ENCODE measurements at places on chromosomes 6 and 20.

- DNase-seq: no peak
Measured at GRCh38 chr20:25692499-25692898, 4.2 kb downstream of the ZNF337 start.

DNA sequence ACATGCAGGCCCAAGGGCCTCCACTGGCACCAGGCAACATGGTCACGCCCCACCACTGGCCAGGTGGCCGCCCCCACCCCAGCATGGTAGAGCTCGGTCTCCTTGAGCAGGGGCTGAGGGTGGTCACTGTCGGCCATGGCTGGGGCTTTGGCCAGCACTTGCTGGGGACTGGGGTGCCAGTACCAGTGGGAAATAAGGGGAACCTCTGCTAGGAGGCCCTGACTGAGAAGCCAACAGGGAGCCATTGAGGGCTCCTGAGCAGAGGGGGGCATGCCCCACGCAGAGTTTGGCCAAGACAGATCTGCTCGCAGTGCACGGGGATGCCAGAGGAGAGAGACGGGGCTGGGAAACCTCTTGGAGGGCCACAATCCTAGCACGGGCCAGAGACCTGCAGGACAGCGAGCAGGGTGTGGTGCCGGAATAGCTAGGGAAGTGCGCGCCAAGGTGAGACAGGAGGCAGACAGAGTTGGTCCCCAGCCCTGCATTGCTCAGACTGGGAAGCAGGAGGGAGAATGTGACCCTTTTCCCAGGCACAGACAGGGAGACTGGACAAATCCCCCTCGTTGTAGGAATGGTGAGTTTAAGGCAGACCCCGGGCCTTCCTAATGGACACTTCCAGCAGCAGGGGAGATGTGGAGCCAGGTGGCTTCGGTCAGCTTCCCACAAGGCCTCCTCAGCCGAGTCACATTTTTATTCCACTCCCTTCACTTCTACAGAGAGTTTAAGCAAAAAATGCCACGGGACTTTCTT is 179.0 kb upstream of the CST7 start:
- DNase-seq: peak; percentile 38

DNA sequence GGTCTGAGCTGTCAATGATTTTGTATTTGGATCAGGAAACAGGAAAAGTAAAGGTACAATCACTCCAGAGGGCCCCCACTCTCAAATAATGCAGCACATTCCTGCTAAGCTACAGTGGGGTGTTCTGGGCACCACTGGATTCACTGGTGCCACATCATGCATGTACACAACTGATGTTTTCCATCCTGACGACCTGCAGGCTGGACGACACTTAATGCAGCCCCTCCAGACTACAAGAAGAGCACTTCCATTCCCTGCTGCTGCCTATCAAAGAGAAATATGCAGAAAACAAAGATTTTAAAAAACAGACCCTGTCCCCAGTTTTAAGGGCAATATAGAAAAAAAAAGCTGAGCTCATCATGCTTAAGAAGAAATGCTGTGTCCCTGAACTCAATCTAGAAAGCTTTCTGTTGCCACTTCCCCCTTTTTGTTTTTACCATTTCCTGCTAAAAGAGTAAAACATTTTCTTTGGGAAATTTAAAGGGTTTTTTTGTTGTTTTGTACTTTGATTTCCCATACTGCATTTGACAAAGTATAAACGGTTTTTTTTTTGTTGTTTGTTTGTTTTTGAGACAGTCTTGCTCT is 35.5 kb downstream of the ABHD12 start:
- DNase-seq: no peak

DNA sequence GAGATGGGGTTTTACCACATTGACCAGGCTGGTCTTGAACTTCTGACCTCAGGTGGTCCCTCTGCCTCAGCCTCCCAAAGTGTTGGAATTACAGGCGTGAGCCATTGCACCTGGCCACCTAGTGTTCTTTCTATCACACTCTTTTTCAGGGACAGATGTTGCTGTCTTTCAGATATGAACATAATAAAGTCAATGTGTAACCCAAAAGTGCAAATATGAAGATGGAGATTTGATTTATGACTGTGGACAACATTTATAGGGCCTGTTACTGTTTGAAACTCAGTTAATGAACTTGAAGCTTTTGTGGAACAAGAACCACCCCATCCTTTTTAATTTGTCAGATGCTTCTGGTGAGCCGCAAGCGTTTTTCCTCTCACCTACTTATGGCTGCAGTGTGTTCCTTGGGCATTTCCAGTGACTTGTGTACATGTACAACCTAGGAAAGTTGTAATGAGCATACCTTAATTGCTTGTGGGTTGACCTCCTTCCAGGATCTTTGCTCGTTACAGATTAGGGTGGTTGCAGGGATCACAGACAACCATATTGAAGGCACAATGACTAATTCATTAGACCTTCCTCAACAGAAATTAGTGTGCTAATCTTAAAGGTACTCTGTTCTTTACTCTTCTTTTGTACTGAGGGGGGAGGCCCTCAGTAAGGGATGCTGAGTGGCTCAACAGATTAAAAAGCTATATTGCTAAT is 6.8 kb downstream of the TBPL1 start:
- DNase-seq: no peak

- no peak for DNase-seq
Measured at GRCh38 chr6:147109707-147110106, 94.5 kb upstream of the STXBP5 start.

- no peak for DNase-seq
Measured at GRCh38 chr6:160782228-160782627, 80.2 kb downstream of the PLG start.

DNA sequence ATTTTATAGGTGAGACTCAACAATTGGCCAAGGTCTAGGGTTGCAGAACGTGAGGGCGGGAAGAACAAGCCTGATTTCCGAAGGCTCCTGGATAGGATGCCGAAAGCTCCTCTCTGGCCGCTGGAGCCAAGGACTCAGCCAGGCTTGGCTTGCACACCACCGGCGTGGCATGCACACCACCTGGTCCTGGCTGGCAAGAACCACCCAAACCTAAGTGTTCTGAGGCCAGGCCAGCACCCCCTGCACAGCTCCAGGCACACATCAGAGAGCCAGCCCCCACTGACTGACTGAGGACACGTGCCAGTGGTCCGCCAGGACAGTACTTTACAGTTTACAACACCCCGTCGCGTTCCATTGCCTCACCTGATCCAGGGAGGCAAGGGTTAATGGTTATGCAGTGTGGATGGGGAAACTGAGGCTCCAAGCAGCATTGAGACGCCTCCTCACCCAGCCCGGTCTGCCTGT is 414 bp downstream of the TGM2 start:
- DNase-seq: no peak

DNA sequence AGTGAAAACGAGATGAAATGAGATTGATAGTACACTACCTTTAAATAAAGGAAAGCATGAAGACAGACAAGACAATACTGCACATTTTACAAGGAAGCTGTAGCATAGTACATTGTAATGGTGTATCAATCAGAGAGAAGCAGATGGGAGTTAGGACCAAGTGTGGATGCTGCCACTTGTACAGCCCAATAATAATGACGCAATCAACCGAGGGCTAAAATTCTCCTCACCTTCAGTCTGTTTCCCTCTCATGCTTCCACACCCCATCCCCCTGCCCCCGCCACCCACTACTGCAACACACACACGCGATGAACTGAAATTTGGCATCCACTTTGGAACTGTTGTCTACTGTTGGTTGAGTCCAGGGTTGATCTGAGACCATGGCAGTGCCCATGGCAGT is 12.4 kb upstream of the HDGFL1 start:
- DNase-seq: no peak

DNA sequence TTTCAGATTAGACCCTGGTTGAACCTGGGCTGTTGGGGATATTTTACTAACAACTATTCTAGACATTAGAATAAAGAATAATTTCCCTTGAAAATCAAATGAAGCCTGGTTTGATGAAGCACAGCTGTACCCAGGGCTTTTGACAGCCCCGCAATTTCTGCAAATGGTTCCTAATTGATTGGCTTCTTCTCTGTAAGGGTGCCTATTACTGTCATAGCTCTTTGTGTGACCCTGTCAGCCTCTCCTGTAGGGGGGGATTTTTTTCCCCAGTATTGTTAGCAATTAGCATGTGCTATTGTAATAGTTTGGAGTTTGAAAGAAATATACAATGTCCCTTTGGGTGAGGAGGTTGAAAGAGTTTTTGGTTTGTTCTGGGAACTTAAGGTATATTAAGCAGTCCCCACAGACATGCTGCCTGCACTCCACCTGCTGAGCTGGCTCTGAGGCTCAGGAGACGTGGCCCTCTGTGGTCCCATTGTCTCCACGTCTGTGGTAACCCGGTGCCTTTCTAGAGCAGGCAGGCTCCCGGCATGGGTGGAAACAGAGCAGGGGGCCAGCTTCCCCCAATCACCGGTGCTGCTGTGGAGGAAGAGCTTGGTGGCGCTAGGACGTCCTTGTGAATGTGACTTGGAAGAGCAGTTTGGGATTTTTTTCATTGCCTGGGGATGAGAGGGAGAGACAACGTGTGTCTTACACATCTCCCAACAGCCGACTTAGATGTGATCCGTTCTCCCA is 47.3 kb upstream of the CLDN20 start:
- DNase-seq: no peak

DNA sequence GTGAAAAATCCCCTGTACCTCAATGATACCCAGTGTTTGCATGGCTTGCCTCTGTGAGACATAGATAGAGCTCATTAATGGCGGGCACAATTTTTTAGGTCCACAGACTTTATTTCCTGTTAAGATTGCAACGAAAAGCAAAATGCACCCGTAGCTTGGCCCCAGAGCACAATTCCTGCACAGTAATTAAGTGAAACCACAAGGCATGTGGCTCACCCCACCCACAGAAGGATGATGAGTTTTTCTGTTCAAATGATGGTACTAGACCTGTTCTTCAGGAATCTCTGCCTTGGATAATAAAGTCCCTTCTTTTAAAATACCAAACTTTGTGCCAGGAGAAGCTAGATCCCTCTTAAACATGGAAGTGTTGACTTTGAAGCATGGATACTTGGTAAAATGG is 738.1 kb downstream of the QKI start:
- no peak for DNase-seq

DNA sequence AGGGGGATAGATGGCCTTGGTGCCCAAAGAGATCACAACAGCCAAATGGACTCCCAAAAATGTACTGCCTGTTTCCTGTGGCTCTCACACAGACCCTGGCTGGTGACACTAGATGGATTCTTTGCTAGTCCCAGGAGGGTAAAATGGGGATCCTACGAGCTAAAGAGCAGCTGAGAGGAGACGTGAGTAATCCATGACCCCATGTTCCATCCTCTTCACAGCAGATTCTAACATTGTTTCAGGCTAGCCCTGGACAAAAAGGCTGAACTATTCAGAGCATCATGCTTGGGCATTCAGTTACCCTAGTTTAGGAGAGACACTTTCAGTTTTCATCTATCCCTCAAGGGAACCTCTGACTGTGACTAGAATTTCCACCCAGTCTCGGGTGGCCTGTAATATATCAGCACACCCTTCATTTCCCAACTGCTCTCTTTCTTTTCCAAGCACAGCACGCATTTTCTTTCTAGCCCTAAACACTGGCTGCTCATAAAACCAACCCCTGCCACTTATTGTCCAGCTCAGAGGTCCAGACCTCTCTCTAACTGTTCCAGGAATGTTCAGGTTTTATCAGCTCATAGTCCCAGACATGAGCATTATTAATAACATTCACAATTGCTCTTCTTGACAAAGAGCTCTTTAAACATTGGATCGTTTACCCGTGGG is 48.5 kb downstream of the SLC22A1 start:
- no peak for DNase-seq

DNA sequence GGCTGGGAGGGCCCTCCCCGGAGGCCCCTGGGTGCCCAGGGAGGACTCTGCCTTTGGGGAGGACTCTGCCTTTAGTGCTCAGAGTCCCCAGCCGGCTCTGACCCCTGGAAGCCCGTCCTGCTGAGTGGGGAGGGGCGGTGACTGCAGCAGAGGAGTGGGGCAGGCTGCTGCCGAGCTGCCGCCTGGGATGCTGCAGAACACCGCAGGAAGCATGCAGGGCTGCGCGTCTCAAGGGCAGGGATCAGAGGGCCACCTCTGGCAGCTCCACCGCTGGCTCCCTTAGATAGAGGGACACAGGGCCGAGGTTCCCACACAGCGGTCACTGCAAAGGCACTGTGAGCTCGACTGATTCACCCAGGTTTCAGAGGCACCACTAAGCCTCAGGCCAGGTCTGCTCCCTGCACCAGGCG is 82.2 kb upstream of the GATA5 start:
- no peak for DNase-seq

DNA sequence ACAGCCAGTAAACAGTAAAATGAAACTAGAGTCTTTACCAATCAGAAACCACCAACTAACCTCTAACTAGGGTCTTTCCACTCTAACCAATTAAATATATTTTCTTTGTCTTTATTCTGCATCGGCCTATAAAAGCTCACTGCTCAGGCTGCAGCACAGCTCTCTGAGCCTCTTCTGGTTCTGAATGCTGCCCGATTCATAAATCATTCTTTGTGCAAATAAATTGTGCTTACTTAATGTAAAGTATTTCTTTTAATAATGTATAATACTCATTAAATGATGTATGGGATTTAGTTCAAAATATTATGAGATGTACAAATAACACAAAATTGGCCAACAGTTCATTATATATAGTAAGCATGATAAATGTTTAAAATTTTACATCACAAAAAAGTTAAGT is 7.9 kb downstream of the IBTK start:
- DNase-seq: no peak

GRCh38 chr6:149862922-149863697 is 1.0 kb downstream of the LRP11 start:
- DNase-seq: peak; percentile 33

GRCh38 chr6:154154389-154154967 is 115.4 kb downstream of the OPRM1 start:
- DNase-seq: peak; percentile 64

- no peak for DNase-seq
Measured at GRCh38 chr6:12228447-12229146, 61.6 kb upstream of the EDN1 start.

- no peak for DNase-seq
Measured at GRCh38 chr6:39922821-39923220, 11.4 kb downstream of the MOCS1 start.

DNA sequence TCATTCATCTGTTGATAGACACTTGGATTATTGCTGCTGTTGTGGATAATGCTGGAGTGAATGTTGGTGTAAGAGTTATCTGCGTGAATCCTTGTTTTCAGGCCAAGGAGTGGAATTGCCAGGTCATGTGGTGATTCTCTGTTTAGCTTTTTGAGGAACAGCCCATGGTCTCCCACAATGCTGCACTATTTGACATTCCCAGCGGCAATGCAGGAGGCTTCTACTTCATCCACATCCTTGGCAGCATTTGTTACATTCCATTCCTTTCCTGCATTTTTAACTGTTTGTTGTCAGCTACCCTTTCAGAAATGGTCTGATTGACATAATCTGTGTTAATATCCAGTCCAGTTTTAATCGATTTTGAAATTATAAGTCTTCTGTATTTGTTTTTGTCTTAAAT is 51.7 kb upstream of the CLDN20 start:
- DNase-seq: no peak

GRCh38 chr6:35662999-35663398 is 25.7 kb downstream of the FKBP5 start:
- no peak for DNase-seq

GRCh38 chr20:3990716-3991115 is 24.6 kb downstream of the RNF24 start:
- no peak for DNase-seq
